Bone marrow (tissue), 2 donors: ENCODE measurements at places on chromosomes 7 and 10.

DNA sequence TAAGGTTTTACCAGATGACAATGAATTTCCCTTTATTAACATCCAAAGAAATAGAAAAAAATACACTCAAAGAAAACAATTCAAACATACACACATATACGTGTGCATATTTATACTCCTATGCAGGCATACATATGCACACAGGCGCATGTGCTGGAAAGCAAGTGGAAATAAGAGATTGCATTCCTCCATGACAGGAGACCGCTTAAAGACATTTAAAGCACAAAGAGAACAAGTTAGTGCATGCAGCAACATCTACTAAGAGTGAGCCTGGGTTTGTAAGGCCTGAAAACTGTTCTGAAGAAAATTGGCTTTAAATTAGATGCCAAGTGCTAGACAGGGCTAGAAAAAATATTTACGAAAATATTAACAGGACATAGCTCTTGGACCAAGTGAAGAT is 40.1 kb upstream of the PPP1R17 start:
- no peak for DNase-seq

GRCh38 chr10:20677340-20677739 is 219.8 kb downstream of the NEBL start:
- no peak for DNase-seq

GRCh38 chr7:79471283-79471682 is 17.8 kb upstream of the MAGI2 start:
- no peak for DNase-seq

GRCh38 chr7:55427800-55428199 is 62.7 kb downstream of the LANCL2 start:
- no peak for DNase-seq

DNA sequence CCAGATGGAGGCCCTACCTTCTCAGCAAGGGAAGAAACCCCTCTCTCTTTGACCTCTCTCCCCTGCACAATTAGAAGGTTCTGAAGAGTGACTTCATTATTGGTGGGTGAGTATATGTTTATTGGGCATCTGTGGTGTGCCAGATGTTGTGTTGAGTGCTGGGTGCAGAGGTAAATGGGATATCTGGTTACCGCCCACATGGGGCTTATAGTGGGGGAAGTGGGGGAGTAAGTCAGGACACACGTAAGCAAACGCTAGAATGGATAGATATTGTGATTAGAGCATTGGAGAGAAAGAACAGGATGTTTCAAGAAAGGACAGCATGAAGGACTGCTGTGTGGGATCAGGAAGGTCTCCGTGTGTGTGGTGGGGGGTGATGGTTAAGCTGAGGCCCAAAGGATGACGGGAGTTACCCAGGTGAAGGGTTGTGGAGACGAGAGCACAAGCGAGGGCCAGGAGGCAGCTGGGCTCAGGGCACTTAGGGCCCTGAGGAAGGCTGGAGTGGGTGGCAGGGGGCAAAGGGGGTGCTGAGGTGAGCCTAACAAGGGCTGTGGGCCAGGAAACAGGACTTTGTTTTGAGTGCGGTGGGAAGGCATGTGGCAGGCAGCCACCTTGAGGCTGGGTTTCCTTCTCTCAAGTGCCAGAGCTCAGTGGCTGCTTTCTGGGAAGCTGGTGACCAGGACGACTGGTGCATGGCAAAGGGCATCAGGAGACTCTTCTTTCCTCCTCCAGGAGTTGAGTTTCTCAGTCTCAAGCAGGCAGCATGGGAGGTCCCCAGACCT is 299.9 kb downstream of the RPS24 start:
- DNase-seq: no peak

GRCh38 chr7:30998180-30998579 is 34.4 kb downstream of the GHRHR start:
- DNase-seq: no peak

GRCh38 chr10:114822444-114823076 is 980 bp downstream of the FHIP2A start:
- peak; percentile 60 for DNase-seq
